ENCODE measurements at places on chromosomes 6 and 20.
A peak's percentile ranks its signal among the peaks of the same experiment; 100 is the strongest.

DNA sequence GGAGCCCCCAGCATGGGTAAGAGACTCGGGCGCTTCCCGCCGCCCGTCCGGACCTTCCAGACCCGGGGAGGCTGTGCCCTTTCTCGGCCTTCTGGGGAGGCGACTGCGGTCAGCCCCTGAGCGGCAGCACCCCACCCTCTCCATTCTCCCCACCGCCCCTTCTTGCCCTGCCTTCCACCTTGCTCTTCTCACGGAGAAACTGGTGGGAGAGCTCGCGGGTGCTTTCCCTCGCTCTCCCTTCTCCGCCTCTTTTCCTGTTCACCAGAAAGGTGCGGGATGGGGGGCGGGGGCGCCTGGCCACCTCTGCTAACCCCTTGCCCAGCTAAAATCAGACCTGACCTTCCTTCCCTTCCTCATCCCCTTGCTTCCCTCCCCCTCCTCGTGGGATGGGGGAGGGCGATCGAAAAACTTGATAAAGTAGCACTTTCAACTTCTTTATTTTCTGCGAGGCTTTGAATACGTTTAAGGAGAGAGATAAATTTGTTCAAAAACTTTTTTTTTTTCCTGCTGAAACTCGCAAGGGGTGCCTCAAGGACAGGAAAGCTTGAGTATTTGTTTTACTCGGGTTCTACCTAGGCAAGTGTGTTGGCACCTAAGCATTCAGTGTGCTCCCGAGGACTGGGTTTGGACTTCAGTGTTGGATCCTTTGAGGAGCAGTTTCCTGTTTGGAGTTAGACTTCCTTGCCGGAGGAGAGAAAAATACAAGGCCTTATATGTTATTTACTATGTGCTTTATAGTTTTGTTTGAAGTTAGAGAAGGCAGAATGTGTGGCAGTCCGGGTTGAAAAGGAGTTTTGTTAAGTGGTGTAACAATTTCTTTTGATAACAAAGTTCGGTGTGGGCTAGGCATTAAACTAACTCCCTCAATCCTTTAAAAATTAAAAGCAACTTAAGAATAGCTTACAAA, 897 bp downstream of the CD2AP start:
- DNase-seq: no peak

GRCh38 chr6:121896771-121897170, 461.3 kb downstream of the GJA1 start:
- no peak for DNase-seq

- DNase-seq: no peak
Observed at GRCh38 chr6:141415896-141416295, 716.8 kb upstream of the GJE1 start.

DNA sequence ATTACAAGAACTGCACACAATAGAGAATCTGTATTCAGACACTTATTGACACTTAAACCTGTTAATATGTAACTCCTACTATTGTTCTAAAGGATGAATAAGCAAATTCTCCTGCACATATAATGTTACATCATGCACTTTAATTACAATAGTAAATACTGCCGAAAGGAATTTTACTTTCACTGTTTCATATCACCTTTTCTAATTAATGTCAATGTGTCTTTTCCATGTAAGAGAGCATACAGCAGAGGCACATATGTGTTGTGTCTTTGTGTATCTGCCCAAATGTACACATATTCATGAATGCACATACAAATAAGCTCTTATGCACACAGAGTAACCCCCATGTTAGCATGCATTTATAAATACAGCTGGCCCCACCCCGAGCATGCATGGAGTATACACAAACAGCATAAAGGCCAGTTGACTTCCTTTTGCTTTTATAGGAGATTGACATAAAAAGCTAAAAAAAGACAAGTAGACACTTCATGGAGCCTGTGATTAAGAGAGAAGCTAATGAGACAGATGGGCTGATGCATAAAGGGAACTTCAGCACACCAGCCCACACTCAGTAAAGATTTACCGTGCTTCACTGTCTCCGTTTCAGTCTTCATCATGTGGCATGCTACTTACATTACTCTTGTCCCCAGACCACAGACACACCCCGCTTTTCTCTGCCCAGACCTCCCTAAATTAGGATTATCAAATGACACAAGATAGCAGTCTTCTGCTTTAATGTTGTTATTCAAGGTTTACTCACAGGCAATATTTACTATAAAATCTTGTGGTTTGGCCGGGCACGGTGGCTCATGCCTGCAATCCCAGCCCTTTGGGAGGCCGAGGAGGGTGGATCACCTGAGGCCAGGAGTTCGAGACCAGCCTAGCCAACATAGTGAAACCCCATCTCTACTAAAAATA, 184.6 kb downstream of the ATXN1 start:
- DNase-seq: no peak

DNA sequence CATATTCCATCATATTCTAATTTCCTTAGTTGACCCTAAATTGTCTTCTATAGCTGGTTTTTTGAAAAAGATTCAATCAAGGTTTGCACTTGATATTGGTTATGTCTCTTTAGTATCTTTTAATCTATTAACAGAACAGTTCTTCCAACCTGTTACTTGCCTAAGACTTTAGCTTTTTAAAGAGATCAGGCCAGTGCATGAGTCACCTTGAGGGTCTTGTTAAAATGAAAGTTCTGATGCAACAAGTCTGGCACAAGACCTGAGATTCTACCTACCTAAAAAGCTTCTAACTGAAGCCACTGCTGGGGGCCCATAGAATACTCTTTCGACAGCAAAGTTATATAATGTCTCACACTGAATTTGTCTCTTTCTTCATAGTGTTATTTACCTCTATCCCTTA, 3.2 kb downstream of the USP45 start:
- DNase-seq: no peak

GRCh38 chr20:9160331-9160730, 91.4 kb downstream of the PLCB4 start:
- no peak for DNase-seq

DNA sequence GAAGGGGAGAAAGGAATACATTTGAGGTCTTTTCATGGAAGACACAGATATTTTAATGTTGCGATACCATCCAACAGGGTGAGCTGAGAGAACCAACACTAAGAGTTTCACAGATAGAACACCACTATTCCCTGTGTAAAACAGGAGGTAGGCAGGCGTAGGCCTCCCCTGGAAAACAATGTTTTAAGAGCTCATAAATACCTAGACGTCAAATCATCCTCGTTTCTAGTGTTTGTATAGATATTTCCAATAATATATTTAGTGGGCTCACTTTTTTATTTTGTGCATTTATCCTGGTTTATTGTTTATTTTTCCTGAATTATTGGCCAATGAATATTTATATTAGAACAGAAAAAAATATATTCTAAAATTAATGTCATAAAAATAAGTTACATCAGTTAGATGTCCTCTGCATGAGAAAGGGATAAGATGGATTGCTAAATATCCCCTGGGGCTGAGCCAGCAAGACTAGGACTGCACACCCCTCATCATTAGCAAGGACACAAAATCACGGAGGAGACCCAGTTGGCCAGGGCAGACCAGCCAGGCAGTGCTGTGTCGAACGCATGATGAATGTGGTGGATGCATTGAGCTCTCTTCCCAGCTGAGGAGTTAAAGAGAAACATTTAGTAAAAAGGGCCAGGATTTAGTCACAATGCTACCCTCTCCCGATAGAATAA, 380.5 kb downstream of the C6orf118 start:
- DNase-seq: no peak

- no peak for DNase-seq
Observed at GRCh38 chr6:110810896-110811586, 4.2 kb downstream of the CDK19 start.

- no peak for DNase-seq
Observed at GRCh38 chr6:56109149-56109548, 138.2 kb downstream of the COL21A1 start.

GRCh38 chr20:38136421-38137245, 28.4 kb downstream of the TGM2 start:
- DNase-seq: no peak

GRCh38 chr20:19769507-19769906, 11.4 kb downstream of the RIN2 start:
- DNase-seq: no peak

DNA sequence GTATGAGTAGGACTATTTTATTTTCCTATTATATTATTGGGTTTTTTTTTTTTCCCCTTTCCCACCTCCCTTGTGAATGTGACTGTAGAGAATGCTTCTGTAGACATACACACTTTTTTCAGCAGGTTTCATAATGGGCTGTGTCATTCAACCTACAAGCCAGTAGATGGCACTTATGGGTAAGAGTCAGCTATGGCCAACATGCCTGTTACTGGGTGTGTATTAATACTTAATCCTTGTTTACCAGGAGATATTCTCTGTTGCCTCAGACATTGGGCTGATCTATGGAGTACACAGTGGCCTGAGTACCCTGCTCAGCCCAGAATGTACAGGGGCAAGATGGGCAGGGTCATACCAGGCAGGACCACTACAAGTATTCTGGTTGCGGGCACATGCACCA, 382.5 kb downstream of the EPHA7 start:
- no peak for DNase-seq

DNA sequence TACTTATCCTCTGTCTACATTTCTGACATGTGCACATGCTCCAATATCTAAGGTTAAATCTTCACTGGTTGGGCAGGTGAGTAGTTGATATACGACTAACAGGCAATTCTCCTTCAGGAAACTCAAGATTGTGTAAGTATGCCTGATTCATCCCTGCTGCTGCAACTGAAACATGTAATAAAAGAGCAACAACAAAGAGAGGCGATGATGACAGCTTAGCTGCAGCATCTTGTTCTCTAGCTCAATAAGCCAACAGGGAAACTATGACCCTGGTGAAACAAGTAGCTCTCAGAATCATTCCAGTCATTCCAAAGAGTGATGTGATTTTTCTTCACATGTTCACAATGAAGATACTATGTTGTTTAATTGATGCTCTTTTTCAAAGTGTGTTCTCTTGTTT, 74.4 kb downstream of the ELOVL4 start:
- DNase-seq: no peak

DNA sequence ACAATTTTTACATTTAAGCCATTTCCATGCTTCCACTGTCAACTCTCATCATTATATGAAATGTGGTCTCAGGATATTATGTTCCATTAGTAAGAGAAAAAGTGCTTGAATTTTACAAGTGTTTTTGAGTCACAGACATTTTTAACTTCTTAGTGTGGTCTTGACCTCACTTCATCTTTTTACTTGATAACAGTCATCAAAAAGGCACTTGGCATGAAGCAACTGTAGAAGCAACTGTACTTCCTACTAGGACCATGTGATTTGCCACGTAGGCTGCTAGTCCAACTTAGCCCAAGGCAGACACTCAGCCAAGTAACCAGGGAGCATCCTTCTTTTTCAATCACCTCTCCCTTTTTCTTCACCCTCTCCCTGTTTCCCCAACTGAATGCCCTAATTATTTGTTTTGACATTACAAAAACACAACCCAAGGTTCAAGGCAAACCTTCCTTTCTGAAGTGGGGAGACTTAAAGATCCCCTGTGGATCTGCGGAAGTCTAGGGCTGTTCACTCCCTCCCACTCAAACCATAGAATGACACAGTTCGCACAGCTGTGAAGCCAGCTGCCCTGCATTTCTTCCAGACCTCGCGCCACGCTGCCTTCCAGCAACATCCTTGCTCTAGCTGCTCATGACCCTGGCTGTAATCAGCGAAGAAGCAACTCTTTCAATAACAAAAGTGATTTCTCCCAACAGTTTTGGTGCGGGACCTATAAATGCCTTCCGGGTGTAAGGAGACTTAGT, 45.0 kb downstream of the PHACTR1 start:
- DNase-seq: no peak

GRCh38 chr6:25363427-25363826, 84.3 kb downstream of the CARMIL1 start:
- no peak for DNase-seq

- no peak for DNase-seq
Observed at GRCh38 chr20:50470264-50470858, 39.8 kb upstream of the PTPN1 start.

DNA sequence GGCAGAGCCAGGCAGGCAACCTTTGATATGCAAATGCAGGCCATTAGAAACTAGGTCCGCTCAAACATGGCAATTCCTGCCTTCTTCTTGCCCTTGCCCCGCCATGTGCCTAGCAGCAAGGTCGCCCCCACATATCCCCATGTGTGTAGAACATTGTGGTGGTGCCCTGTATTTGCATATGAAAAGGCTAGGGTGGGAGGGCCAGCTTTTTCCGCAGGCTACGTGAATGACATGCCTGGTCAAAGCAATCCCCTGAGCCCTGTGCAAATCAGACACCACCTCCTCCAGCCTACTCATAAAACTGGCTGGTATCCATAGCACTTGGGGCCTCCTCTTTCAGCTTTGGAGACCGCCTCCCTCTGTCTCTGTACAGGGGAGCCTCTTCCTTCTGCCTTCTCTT, 31.6 kb downstream of the GSTA2 start:
- no peak for DNase-seq

DNA sequence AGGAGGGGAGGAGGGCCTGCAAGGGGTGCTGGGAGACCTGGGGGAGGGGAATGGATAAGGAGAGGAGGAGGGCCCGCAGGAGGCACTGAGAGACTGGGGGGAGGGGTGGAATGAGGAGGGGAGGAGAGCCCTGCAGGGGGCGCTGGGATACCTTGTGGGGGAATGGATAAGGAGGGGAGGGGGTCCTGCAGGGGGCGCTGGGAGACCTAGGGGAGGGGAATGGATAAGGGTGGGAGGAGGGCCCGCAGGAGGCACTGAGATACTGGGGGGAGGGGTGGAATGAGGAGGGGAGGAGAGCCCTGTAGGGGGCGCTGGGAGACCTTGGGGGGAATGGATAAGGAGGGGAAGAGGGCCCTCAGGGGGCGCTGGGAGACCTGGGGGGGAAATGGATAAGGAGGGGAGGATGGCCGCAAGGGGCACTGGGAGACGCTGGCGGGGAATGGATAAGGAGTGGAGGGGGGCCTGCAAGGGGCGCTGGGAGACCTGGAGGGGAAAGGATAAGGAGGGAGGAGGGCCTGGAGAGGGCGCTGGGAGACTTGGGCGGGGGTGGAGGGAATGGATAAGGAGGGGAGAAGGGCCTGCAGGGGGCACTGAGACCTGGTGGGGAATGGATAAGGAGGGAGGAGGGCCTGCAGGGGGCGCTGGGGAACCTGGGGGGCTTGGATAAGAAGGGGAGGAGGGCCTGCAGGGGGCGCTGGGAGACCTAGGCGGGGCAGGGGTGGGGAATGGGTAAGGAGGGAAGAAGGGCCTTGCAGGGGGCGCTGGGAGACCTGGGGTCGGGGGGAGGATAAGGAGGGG, 1.3 kb upstream of the CTCFL start:
- DNase-seq: no peak

DNA sequence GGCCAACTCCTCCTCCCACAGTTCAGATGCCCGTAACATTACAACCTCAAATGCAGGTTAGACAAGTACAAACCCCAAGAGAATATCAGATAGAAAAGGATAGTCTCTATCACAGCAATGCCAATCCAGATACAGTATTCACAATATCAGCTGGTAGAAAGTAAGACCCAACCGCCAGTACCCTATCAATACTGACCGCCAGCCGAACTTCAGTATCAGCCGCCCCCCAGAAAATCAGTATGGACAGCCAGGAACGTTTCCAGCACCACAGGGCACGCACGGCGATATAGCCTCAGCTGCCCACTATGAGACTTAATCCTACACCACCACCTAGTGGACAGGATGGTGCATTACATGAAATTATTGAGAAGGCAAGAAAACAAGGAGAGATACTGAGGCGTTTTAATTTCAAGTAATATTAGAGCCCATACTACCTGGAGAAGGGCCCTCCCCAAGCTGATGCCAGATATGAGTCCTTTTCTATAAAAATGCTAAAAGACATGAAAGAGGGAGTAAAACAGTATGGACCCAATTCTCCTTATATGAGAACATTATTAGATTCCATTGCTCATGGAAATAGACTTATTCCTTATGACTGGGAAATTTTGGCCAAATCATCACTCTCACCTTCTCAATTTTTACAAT, 17.6 kb upstream of the EIF2S2 start:
- peak; percentile 67 for DNase-seq
